ENCODE measurements at places on chromosomes 7 and 10.

DNA sequence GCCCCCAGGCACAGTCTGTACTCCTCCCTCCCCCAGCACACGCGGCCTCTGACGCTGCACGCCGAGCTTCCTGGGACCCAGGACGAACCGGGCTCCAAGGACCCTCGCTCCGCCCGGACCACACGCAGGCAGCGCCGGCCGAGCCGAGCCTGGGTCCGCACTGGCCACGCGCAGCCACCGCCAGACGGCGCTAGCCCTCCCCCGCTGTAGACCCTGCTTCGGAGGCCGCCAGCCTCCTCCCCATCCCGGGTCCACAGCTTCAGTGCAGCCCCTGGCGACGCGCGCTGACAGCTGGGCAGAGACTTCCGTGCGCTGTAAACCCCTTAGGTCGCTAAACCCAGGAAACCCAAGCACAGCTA, 936 bp upstream of the TCERG1L start:
- no peak for DNase-seq
- H3K4me3 ChIP-seq, result peak overlapping the region; percentile 52
- peaks cover 18% of the 10 kb centered on the region for H3K4me1 ChIP-seq

DNA sequence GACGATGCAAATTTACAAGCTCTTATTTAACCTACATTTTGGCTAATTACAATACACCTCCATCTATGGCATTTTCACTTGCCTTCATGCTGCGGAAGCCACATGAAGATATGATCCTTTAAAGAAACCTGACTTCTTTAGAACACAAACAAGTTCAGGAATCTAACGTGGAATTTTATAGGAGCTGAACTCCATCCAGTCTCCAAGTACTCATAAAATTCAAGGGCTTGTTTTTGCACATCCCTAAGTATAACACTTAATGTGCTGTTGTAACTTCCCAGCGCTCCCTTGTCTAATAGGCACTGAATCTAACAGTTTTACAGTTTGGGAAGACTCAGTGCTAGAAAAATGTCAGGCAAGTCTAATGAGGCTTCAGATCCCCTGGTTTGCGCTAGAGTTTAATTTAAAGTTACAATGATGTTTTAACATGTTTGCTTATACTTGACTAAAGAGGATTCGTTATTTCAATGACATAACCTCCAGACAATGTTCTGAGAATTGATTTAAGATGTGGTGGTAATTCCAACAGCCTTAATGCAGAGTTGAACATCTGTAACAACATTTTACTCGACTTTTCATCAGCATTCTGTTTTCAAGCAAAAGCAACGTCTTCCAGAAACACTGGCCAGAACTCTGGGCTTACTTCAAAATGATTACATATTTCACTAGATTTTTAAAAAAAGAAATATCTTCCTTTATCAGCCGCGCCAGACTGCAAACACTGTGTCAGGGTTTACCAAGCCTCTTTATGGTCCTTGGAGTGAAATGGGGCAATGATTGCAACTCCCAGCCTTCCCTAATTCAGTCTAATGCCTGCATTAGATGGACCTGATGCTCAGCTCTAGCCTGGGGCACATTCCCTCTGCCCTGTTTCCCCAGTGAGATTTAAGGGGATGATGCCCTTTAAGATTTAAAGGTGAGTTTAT, 664.3 kb downstream of the KCNMA1 start:
- no peaks in the 10 kb centered on the region for H3K4me1 ChIP-seq
- no peak overlapping the region for H3K4me3 ChIP-seq
- no peaks in the 10 kb centered on the region for H3K36me3 ChIP-seq
- H3K27ac ChIP-seq, result no peak overlapping the region
- no peaks in the 10 kb centered on the region for H3K27me3 ChIP-seq

GRCh38 chr7:151271699-151272355, 23.3 kb upstream of the SMARCD3 start:
- no peaks in the 10 kb centered on the region for H3K36me3 ChIP-seq
- no peaks in the 10 kb centered on the region for H3K27me3 ChIP-seq
- no peak overlapping the region for H3K27ac ChIP-seq
- peaks cover 9% of the 10 kb centered on the region for H3K4me1 ChIP-seq
- no peak for DNase-seq

DNA sequence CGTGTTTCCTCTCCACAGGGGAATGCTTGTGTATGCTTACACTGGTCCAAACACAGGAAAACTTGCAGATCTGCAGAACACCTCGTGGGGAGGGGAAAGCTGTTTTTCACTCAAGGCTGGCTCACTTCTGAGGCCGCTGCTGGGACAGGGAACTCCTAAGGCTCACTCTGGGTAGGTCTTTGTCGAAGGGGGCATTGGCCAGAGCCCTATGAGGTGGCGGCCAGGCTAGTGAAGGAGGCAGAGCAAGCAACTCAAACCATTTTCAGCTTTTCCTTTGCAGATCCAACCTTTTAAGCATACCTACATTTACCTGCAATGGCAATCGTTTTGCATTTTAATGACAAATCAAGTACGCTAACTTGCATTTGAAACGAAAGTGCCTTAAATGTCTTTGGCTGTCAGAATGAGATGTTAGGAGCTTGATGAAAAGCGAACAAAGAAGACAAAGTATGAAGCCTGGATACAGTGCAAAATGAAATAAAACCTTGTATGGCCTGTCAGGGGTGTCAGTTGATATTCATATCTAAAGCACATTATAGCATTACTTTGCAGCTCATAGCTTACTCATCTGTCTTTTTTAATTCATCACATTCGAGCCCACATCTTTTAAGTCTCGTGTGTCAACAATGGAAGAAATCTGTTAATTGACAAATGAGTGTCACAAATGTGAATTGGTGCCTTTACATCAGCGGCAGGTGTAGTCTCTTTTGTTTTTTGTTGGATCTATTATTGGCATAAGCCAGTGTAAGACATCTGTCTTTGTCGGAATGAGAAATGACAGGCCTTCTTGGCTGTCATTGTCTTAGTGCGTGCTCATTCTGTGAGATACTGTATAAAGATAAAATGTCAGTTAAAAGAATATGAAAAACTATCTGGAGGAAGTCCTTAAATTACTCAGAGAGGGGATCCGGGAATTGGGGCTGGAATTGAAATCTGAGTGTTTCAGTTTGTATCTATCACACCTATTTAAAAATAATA, 30.5 kb downstream of the LRMDA start:
- H3K27me3 ChIP-seq, result no peaks in the 10 kb centered on the region
- DNase-seq, result no peak
- H3K4me3 ChIP-seq, result no peak overlapping the region

DNA sequence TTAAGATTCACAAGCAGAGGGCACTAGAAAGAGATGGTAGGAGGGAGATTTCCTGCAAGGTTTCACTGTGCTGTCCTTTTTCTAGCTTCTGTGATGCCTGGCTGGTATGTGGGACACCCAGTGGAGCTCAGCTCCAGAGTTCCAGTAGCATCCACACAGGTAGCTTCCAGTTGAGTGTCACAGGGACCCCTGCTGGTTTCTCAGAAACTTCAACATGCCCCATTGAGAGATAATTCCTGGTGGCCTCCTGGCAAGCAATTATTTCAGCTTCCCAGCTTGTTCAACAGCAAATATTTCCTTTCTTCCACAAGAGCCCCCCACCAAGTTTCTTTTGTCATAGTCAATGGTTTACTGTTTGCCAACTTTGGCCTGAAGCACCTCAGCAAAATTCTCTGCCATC, 858.7 kb downstream of the REEP3 start:
- H3K4me3 ChIP-seq, result no peak overlapping the region
- H3K27ac ChIP-seq, result no peak overlapping the region
- no peaks in the 10 kb centered on the region for H3K4me1 ChIP-seq
- H3K36me3 ChIP-seq, result no peaks in the 10 kb centered on the region

- H3K27ac ChIP-seq, result no peak overlapping the region
- no peak for DNase-seq
- no peaks in the 10 kb centered on the region for H3K4me1 ChIP-seq
- no peaks in the 10 kb centered on the region for H3K36me3 ChIP-seq
Measured at GRCh38 chr10:19974138-19974537, 157.9 kb downstream of the PLXDC2 start.

GRCh38 chr10:10500937-10501336, 516.7 kb upstream of the CELF2 start:
- H3K36me3 ChIP-seq, result no peaks in the 10 kb centered on the region
- H3K27ac ChIP-seq, result no peak overlapping the region

DNA sequence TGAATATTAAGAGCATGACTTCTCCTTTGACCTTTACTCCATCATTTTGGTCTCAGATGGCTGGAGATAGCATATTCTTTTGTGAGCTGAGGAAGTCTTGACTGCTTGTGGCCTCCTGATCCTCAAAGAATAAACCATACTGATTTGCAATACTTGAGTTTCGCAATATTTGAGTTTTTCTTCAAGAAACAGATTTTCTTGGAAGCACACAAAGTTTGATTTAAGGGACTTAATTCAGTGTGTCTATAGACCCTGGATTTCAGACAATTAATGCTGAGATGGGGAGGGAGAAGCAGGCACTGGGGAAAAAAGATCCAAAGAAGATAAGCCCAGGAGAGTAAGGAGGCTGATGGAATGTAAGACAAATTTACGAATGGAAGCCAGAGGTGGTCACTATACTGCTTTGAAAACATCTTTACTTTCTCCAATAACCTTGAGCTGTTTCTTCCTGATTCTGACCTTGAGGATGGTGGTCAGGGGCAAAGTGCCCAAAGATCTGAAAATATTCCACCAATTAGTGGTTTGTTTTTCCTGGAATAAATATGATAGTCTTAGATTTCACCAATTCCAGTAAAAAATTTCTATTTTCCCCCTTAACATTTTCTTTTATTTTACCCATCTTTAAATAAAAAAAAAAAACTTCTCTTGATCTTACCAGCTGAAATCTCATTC, 7.5 kb downstream of the EPDR1 start:
- no peak overlapping the region for H3K27ac ChIP-seq
- no peaks in the 10 kb centered on the region for H3K4me1 ChIP-seq
- peaks cover 13% of the 10 kb centered on the region for H3K27me3 ChIP-seq
- DNase-seq, result no peak

- peaks cover 3% of the 10 kb centered on the region for H3K4me1 ChIP-seq
- no peak for DNase-seq
- H3K27me3 ChIP-seq, result peaks cover 8% of the 10 kb centered on the region
- no peak overlapping the region for H3K4me3 ChIP-seq
- H3K27ac ChIP-seq, result no peak overlapping the region
Measured at GRCh38 chr7:44269417-44269816, 56.0 kb downstream of the CAMK2B start.

- H3K4me3 ChIP-seq, result peak overlapping the region; percentile 9
- H3K27ac ChIP-seq, result peak overlapping the region; percentile 95
- H3K4me1 ChIP-seq, result peaks cover 61% of the 10 kb centered on the region
- DNase-seq, result no peak
- no peaks in the 10 kb centered on the region for H3K27me3 ChIP-seq
- H3K36me3 ChIP-seq, result peaks cover 18% of the 10 kb centered on the region
Measured at GRCh38 chr7:139768249-139768824, 9.5 kb downstream of the HIPK2 start.

DNA sequence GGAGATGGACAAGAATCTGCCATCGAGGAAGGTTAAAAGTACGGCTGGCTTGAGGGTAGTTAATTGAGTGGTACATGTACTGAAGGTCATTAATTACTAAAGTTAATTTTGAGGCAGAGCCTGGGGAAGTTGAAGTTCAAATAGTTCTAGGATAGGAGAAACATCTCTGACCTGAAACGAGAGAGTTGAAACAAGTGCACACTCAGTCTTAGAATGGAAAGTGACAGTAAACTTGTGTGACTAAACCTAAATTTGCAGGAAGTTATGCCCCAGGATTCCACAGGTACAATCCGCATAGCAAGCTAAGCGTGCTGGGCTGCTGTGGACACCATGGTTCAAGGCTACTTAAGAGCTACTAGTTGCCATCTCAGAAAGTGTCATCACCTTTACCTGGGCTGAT, 209.9 kb downstream of the CHCHD3 start:
- no peak overlapping the region for H3K4me3 ChIP-seq
- no peaks in the 10 kb centered on the region for H3K27me3 ChIP-seq
- no peak overlapping the region for H3K27ac ChIP-seq
- peaks cover 8% of the 10 kb centered on the region for H3K4me1 ChIP-seq

DNA sequence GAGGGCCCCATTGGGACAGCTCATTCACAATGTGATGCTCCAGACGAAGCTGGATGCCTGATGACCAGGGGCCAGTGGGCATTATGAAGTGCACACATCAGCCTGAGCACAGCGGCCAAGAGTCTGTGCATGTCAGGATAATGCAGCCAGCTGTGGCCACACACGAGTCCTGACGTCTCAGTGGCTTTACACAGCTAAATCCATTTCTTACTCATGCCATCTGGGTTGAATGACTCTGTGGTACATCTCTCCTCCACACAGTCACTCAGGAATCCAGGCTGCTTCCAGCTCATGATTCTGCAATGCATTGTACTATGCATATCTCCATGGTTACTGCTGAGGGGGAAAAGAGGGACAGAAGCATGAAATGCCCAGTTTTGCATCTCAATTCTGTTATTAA, 123.6 kb downstream of the PRLHR start:
- no peaks in the 10 kb centered on the region for H3K36me3 ChIP-seq
- no peaks in the 10 kb centered on the region for H3K4me1 ChIP-seq
- no peak overlapping the region for H3K4me3 ChIP-seq
- peaks cover 27% of the 10 kb centered on the region for H3K27me3 ChIP-seq
- peak; percentile 22 for DNase-seq

DNA sequence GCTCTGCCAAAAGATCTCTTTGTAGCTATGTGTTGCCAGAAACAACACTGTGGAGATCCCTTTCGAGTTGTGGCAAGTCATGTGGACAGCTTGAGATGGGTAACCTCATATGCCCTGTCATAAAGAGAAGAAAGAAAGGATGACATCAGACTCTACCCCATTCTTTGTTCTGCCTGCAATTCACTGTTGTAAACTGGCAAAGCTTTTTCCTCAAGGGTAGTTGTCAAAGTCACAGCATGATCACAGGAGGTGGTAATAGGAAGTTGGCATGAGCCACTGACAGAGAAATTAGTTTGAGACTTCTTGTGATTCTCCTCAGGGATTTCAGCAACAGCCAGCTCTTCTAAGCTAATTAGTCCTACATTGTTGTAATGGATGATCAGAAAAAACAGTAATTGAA, 19.4 kb upstream of the MINDY3 start:
- no peak overlapping the region for H3K27ac ChIP-seq
- H3K4me3 ChIP-seq, result no peak overlapping the region
- DNase-seq, result no peak
- no peaks in the 10 kb centered on the region for H3K36me3 ChIP-seq
- H3K4me1 ChIP-seq, result no peaks in the 10 kb centered on the region
- H3K27me3 ChIP-seq, result peaks cover 45% of the 10 kb centered on the region
